ENCODE measurements at places on chromosomes 7 and 10. TPM values are rescaled to one million over a fixed set of nuclear protein-coding genes. Genes with fewer than 3 reads are reported as not detected.

Gene LGI1
- not detected for total RNA-seq

Gene LIPN
- total RNA-seq: not detected

Gene KNDC1
- 0.36 TPM for total RNA-seq

Gene GPR15LG
- not detected for total RNA-seq

Gene HPS6
- total RNA-seq: 23.8 TPM

Gene HOGA1
- total RNA-seq: not detected

Gene ERVW-1
- total RNA-seq: not detected
